Activated CD4-positive, CD25-positive, alpha-beta regulatory T cell treated with anti-CD3 and anti-CD28 coated beads, Interleukin-2, amount 50 U/mL, for 16 hours (primary cell): ENCODE measurements at places on chromosomes 3 and 15.
A peak's percentile ranks its signal among the peaks of the same experiment; 100 is the strongest.

GRCh38 chr3:133490468-133491351 lies 82.8 kb upstream of the CDV3 start:
- peak; percentile 41 for DNase-seq

- no peak for DNase-seq
Measured at GRCh38 chr3:30691249-30691880, 85.0 kb downstream of the TGFBR2 start.

DNA sequence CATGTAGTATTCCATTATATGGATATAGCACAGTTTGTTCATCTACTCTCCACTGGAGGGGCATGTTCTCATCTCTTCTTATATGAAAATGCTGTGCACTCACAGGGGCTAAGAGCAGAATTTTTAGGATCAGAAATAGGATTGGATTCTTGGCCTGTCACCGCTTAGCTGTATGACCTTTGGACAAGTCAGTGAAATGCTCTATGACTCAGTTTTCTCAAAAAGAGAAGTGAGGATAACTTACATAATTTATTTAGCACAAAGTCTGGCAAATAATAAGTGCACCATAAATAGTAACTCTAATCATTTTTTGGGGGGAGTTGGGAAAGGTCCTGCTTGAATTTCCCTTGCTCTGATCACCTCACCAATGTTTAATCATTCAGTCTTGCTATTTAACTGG lies 103.7 kb upstream of the LRIG1 start:
- DNase-seq: no peak

- no peak for DNase-seq
Measured at GRCh38 chr3:133410191-133410892, 10.5 kb downstream of the BFSP2 start.

DNA sequence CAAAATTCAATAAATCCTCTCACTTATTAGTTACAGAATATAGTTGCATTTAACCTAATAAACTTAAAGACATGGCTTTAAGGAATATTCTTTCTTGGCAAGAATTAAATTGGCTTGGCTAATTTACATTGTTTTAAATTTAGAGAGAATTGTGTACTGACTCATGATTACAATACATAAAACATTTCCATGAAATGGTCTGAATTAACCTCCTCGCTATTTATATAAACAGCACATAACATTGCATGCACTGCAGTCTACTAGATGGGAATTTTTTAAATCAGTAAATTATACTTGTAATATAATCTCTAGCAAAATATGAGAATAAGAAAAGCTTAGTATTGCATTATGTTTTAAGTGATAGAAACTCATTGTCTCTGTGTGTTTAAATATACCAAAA lies 268.9 kb downstream of the SHOX2 start:
- DNase-seq: no peak

DNA sequence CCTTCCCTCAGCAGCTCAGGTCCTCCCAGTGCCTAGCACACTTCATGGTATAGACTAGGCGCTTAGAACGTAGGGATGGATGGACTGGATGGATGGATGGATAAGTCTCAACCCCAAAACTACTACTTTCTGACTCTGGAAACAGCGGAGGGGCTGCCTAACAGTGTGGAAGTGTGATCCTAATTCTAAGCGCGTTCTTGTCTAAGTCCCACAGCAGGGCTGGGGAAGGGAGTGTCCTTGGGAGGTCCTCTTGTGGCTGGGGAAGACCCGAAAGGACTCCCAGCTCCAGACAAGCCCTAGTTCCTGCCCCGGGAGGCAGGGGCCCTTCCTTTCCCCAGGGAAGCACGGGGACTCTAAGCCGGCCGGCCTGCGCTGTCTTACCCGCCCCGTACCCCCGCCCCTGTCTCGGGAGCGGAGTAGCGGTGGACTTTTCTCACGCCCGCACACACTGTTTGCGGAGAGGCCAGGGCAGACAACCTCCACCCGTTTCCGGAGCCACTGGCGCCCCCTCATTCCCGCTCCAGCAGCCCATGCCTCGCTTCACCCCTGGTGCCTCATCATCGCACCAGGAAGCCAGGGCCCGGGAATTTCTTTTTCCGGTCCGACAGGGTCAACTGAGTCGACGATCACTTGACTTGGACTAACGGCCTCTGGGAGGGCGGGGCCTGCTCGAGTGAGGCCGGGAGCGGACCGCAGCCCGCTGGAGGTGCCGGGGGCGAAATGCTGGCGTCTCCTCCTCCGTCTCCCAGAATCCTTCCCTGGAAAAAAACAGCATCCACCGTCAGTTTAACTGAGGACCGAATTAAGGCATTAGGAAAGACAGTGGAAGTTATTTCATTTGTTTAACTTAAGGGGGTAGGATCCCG lies 133.3 kb downstream of the TBC1D2B start:
- DNase-seq: no peak

DNA sequence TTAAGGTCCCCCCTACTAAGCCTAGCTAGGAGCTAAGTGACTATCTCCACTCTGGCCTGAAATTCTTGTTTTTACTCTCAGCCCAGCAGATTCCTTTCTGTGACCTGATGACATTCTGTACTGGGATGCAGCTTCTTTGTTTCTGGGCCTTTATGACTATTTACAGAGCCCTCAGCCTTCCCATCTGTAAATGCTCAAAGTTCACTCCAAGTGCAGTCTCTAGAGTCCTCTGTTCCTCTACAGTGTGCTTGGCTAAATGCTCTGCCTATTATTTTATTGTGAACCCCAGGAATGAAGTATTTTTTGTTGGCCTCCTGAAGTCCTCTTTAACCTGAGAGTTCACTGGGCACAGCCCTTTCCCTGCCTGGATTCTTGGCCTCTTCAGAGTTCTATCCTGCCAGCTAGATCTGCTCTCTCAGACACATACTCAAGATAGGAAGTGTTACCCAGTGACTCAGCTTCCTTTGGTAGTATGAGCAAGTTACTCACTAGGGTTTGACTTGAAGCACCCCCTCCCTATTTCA lies 278.1 kb upstream of the P2RY1 start:
- DNase-seq: no peak

DNA sequence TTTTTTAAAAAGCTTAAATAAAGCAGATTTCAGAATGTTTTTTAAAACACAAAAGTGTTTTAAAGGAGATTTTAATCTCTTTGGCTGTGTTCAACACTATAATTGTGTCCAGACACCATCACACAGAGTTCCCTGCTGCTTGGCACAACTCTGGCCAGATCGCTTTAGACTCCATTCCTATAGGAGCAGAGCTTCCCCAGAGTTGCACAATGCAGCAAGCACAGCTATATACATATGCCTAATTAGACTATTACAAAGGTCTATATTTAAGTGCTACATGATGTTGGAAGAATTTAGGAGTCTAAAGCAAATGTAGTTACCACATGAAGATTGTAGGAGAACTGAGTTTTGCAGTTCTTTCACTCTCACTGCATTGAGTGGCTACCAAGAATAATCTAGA lies 11.2 kb downstream of the SLC9A9 start:
- no peak for DNase-seq

- no peak for DNase-seq
Measured at GRCh38 chr15:44536302-44536961, 515 bp upstream of the EIF3J start.

DNA sequence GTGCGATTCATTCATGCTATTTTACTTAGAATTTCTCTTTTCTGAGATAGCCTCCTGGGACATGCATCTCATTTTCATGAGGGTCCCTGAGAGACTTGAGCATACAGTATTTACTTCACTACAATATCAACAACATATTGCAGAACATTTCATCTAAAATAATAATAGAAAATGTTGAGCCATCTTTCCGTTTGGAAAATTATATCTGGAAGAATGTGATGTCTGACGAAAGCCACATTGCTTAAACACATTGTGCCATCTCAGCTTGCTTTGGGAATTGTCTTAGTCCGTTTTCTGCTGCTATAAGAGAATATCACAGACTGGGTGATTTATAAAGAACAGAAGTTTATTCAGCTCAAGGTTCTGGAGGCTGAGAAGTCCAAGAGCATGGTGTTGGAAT lies 55.5 kb downstream of the DPH6 start:
- no peak for DNase-seq

GRCh38 chr3:15638891-15639262 lies 37.3 kb downstream of the BTD start:
- no peak for DNase-seq

- no peak for DNase-seq
Measured at GRCh38 chr3:14685179-14685578, 10.2 kb downstream of the C3orf20 start.

DNA sequence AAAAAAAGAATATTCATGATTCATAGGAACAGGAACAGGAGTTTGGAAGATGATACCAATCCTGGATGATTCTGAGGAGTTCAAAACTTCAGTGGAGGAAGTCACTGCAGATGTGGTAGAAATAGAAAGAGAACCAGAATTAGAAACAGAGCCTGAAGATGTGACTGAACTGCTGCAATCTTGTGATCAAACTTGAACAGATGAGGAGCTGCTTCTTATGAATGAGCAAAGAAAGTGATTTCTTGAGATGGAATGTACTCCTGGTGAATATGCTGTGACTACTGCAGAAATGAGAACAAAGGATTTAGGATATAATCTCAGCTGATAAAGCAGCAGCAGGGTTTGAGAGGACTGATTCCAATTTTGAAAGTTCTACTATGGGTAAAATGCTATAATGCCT lies 72.7 kb downstream of the GSK3B start:
- no peak for DNase-seq

- DNase-seq: no peak
Measured at GRCh38 chr15:70424937-70425411, 327.3 kb upstream of the TLE3 start.

DNA sequence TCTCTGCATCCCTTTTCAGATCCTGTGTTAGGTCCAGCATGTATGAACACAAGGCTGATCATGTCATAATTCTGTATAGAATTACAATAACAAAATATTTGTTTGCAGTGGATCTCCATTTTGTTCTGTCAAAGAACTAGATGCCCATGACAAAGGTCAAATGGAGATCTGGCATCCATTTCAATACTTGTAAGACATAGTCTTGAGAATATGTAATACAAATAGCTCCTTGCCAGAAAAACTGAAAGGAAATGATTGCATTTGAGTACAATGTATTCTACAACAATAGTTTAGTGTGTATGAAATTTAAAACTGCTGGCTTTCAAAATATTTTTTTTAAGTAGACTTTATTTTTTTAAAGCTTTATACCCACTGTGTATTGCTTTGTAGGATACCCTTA lies 101.1 kb downstream of the CMSS1 start:
- DNase-seq: no peak

DNA sequence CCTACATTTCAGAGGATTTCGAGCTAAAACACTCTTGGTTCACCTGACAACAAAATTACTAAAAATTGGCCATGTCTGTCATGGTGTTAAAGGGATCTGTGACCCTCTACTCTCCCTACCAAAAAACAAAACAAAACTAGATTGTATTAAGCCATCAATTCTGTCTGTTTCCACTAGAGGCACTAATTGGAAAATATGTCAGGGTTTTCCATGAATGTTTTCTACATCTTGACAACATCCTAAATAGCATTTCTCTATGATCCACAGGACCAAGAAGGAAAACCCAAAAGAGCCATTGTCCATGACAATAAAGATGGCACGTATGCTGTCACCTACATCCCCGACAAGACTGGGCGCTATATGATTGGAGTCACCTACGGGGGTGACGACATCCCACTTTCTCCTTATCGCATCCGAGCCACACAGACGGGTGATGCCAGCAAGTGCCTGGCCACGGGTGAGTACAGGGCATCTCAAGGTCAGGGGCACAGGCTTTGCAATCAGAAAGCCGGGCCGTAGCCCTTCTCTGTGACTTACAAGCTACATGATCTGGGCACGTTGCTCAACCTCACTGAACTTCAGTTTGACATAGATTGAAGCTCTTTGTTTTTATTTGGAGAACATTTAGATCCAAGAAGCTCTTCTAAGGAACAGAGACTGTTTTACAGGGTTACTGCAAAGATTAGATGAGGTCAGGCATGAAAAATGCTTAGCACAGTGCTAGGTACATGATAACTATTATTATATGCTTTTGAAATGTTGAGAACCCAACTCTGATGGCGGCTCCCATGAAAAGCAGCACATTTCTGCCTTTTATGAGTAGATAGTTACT lies 74.8 kb downstream of the DNASE1L3 start:
- no peak for DNase-seq

DNA sequence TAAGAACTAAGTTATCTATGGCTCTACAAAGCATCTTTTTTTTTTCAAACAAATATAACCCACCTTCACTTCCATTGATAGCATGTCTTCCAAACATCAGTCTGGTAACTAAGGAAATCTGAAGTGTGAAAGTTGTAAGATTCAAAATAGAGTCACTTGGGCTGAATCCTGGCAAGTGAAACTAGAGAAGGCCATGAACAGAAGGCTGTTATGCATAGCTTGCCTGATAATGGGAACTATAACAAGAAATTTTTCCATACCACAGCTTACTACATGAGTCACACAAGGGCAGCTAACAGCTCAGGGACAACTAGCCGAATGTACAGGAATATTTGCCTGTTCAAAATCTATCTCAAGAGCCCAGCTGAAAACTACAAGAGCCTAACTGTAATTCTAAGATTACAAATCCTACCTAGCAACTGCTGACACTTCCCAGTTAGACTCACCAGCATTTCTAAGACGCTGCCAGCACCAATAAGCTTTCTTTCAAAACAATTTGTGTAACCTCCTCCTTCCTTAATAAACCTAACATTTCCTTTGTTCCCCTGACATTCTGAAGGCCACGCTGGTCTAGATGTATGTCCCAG lies 1066.5 kb downstream of the PLOD2 start:
- DNase-seq: no peak

DNA sequence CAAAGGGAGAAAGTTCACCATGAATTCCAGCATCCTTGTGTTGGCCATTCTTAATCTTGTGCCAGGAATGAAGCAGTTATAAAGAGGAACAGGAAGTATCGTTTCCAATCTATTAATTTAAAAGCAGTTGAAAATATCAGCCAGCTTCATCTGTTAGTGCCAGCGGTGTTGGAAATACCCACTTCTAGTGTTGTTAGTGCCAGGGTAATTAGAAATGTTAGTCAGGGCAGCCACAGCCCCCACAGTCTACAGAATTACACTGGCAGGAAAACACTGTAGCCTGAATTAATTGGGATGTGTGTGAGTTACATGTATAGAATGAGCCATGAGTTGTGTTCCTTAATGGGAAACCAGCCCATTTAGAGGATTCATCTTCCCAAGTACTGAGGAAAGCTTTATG lies 127.8 kb downstream of the GHSR start:
- no peak for DNase-seq

DNA sequence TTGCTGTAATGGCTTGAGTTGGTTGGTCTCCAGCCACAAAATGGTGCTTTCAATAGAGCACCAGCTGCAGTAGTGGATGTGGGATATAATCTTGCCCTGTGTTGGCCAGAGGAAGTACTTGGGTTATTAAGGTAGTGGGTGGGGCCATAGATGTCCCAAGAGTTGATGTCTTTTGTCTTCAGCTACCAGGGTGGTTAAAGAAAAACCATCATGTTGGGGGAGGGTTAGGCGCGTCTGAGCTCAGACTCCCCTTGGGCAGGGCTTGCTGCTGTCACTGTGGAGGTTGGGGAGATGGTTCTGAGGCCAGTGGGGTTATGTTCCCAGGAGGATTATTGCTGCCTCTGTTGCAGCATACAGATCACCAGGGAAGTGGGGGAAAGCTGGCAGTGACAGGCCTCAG lies 46.9 kb upstream of the GADL1 start:
- no peak for DNase-seq

GRCh38 chr3:100745617-100746016 lies 36.3 kb downstream of the TFG start:
- no peak for DNase-seq
